ENCODE measurements at places on chromosomes 1 and 21. TPM values are rescaled to one million over a fixed set of nuclear protein-coding genes. Genes with fewer than 3 reads are reported as not detected.

The NAV1 gene
- 29.8 TPM for total RNA-seq

The KRTAP19-3 gene
- total RNA-seq, result not detected

The INAVA gene
- total RNA-seq, result not detected

The PCSK9 gene
- total RNA-seq, result 2.5 TPM

The ZNF593OS gene
- not detected for total RNA-seq

The OR10J1 gene
- not detected for total RNA-seq

The WNT2B gene
- total RNA-seq, result 1.8 TPM

The FMN2 gene
- total RNA-seq, result 8.1 TPM

The CFAP141 gene
- total RNA-seq, result not detected

The RBP7 gene
- total RNA-seq, result not detected

The LAMC1 gene
- 564 TPM for total RNA-seq

The MEX3A gene
- 0.90 TPM for total RNA-seq

The C8B gene
- total RNA-seq, result not detected

The LRRN2 gene
- total RNA-seq, result not detected

Data from fibroblast of the aortic adventitia (primary cell).